ENCODE measurements at places on chromosomes 13 and 19.
A peak's percentile ranks its signal among the peaks of the same experiment; 100 is the strongest.

DNA sequence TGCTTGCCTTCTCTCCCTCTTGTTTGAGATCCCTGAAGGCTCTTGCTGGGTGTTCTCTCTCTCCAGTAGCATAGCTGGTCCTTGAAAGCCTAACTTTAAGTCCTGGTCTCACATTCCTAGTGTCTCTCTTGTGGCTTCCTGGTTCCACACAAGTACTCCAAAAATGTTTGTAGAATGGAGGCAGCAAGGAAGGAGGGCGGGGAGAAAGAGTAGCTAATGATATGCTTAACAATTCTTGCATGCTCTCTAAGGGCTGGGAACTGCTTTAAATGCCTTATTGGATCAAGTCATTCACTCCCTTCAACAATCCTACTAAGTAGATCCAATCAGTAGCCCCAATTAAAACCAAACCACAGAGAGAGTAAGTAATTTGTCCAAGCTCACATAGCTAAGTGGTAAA is 357.3 kb downstream of the KLF5 start:
- no peak for DNase-seq

GRCh38 chr19:13840305-13841085 is 36.4 kb upstream of the NANOS3 start:
- peak; percentile 66 for DNase-seq

DNA sequence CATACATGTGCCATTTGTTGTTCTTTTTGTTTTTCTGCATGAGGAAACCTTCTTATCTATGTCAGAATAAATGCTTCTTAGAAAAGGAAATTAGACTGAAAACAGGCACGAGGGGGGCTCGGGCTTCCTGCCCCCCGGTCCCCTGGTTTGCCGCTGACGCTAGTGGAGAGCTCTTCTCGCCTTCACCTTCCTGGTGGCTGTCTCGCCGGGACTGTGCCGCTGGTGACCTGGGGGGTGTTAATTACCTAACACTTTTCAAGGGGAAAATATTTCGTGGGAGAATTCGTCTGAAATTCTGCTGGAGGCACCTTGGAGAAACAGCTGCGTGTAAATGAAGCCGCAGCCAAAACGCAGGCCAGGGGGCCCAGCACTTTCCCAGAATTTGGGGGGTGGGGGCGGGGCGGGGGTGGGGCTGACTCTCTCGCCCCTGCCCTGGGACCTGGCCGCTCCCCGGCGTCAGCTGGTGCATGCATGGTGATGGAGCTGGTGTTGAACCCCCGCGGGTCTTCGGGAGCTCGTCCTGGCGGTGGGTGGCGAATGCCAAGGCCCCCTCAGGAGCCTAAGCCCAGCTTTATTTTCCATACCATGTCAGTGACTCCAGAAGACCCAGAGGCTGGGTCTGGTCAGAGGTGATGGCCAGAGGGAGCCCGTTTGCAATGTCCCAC is 58.3 kb upstream of the MCF2L start:
- no peak for DNase-seq

- no peak for DNase-seq
Observed at GRCh38 chr19:27691991-27692390, 1521.0 kb downstream of the UQCRFS1 start.

DNA sequence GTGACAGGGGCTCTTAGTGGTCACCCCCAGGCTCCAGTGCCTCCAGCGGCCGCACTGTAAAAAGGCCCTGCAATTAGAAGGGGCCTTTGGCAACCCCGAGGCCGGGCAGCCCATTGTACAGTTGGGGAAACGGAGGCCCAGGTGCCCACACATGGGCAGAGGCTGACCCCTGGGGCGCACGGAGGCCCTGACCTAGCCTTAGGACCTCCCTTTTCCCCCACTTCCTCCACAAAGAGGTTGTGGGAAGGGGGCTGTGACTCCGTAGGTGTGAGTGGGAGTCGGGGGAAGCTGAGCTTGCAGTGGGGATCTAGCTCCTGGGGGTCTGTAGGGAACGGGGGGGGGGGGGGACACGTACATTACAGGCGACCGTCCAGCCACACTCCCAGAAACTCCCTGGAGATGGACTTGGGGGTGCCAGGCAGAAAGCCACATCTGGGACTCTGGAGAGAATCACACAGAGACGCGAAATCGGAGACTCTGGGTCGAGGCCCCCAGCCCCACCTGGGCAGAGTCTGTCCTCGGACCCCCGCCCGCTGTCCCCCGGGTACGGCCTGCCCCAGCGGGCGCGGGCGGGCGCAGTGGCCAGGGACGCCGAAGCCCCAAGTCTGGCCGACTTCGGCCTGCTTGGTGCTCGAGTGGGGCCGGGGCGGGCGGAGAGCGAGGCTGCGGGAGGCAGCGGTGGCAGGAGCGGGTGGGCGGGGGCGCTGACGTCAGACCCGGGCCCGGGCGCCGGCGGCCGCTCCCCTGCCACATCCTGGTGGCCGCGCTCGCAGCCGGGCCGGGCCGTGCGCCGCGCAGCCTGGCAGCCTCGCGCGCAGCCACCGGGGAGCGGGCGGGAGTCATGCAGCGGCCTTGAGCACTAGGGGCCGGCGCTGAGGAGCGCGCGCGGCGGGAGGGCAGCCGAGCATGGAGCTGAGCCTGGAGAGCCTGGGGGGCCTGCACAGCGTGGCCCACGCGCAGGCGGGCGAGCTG is at the start of gene ONECUT3:
ONECUT3 (plus strand) TSS at position 750 of the 972 bp plus-strand sequence; CDS start at position 907, 157 bp downstream.
- no peak for DNase-seq

GRCh38 chr13:31111136-31111535 is 50.6 kb downstream of the HSPH1 start:
- DNase-seq = no peak

DNA sequence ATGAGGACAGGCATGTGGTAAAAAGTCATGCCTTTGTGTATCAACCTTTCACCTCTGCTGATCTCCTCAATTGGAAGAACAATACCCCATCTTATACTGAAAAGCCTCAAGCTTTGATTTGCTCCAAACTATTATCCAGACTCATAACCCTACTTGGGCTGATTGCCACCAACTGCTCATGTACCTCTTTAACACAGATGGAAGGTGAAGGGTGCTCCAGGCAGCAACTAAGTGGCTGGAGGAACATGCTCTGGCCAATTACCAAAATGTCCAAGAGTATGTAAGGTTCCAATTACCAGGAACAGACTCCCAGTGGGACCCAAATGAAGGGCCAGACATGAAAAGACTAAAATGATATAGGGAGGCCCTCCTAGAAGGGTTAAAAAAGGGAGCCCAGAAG is 78.3 kb downstream of the ZNF486 start:
- no peak for DNase-seq

GRCh38 chr13:19927117-19927748 is 31.3 kb upstream of the ZMYM2 start:
- peak; percentile 11 for DNase-seq

- DNase-seq = no peak
Observed at GRCh38 chr13:110432522-110432921, 125.4 kb downstream of the COL4A2 start.

- DNase-seq = peak; percentile 76
Observed at GRCh38 chr19:34428549-34429285, 536 bp downstream of the UBA2 start.

- DNase-seq = no peak
Observed at GRCh38 chr13:50917572-50917971, 8.0 kb downstream of the RNASEH2B start.

DNA sequence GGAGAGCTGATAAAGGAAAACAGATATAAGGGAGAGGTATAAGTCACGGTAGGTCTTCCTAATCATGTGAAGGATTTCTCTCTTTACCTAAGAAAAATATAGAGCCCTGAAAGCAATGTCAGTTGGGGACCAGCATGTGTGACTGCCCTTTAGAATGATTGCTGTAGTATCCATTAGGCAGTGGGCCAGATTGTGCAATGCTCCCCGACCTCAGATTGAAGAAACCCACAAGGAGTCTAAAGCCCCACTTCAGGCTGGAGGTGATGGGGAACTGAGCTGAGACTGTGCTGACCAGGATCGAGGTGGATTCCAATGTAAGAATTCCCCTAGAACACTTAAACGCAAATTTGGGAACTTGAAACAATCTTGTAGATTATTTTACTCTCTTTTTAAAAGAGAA is 614.4 kb downstream of the LIG4 start:
- no peak for DNase-seq

DNA sequence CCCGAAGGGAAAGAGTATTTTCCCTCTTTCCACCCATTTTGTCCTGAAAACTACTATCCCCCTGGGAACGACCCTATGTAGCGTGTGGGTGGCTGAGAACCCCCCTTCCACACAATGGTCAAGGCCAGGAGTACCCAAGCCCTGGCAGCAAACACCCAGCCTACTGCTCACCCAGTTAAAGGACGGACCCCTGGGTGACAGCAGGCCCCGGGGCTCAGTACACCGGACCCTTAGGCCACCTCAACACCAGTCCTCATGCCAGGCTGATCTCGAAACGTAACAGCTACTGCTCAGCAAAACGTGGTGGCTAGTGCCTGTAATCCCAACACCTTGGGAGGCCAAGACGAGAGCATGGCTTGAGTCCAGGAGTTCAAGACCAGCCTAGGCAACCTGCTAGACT is 1.4 kb downstream of the ANKRD27 start:
- DNase-seq = no peak

DNA sequence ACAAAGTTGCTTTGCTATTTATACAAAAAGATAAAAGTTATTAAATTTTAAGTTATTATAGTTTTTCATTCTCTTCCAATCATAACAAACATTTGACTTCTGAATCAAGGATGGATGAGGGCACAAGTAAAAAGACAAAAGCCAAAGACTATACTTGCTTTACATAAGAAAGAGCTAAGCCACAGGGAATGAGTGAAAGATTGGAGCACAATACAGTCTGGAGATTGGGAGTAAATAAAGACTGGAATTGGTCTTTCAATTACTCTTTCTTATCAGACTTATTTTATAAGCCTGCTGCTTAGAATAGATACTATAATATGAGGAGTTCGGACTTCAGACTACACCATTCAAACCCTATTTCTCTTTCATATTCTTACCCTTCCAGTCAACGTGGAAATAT is 1874.1 kb upstream of the PRR20A start:
- no peak for DNase-seq

DNA sequence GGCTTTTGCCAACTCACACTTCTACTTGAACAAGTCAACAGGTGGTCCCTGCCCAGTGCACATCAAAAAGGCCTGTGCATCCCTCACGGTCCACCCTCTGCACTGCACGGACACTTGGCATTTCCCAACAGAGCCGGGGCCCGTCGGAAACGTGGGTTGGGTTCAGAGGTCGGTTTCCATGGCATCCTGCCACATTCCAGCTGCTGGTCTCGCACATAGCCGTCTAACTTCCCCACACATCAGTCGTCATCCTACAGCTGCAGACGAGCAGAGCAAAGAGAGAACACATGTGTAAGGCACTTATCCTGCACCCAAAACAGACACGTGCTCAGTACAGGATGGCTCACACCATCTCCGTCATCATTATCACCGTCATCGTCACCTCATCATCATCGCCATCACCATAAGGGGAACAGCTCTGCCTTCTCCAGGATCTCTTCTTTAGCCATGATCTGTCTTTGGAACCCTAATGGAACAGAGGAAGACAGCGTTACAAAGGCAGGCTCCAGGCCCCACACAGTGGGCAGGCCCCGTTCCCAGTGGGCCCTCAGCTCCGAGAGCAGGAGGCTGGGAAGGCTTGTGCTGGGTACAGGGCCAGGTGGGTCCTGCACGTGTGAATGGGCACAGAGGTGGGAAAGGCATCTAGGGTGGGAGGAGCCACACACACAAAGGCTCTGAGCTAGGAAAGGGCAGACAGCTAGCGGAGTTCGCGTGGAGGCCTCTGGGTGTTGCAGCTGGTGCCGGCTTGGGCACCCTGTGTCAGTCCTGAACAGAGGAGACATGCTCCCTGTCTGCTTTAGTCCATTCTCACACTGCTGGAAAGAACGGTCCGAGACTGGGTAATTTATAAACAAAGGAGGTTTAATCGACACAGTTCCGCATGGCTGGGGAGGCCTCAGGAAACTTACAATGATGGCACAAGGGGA is 170.8 kb upstream of the SOX1 start:
- DNase-seq = no peak

GRCh38 chr19:32233091-32233490 is 112.3 kb upstream of the ZNF507 start:
- no peak for DNase-seq

DNA sequence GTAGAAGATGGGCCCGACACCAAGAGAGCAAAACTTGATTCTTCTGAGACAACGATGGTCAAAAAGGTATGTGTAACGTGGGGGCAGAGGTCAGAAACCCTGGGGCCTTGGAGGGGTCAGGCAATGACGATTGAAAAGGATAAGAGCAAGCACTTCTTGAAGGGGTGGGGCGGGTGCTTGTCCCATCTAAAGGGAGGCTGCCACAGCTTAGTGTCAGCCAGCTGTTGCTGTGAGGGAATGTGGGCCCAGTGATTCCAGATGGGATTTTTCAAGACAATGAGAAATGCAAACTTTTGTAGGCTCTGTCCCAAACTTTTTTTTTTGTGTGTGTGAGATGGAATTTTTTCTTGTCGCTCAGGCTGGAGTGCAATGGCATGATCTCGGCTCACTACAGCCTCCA is 24.5 kb downstream of the SAE1 start:
- no peak for DNase-seq

DNA sequence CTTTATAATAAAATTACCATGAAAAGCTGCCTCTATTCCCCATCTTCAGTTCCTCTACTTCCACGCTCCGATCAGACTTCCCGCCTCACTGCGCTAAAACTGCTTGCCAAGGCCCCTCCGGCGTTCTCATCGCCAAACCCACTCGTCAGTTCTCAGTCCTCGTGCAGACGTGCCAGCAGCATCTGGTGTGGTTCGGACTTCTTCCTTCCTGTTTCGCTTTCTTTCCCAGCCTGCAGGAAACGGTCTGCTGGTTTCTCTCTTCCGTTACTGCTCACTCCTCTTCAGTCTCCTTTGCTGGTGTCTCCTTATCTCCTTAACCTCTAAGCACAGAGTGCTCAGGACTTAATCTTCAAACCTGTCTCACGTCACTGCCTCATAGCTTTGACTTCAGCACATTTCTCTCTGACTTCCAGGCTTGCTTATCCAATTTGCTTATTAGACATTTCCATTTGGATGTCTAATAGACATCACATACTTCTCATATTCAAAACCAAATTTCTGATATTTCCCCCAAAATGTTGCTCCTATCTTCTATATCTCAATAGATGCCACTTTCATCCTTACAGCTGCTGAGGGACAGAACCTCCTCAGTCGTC is 40.3 kb downstream of the RCBTB2 start:
- peak; percentile 50 for DNase-seq

DNA sequence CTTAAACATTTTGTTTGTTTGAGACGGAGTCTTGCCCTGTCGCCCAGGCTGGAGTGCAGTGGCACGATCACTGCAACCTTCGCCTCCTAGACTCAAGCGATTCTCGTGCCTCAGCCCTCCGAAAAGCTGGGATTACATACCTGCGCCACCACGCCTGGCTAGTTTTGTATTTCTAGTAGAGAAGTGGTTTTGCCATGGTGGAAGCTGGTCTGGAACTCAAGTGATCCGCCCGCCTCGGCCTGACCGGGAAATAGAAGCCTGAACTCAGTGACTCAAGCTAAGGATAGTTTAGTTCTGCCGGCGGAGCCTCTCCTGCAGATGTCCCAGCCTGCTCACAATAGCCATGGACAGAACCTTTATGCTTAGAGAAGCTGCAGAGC is 53.0 kb upstream of the ZNF254 start:
- peak; percentile 63 for DNase-seq

- peak; percentile 62 for DNase-seq
Observed at GRCh38 chr13:73870970-73871935, 263.0 kb downstream of the KLF12 start.
